ENCODE measurements at places on chromosomes 3 and 15.

- DNase-seq: no peak
These were observed 73.1 kb upstream of the SLC6A6 start for GRCh38 chr3:14329116-14329830.

DNA sequence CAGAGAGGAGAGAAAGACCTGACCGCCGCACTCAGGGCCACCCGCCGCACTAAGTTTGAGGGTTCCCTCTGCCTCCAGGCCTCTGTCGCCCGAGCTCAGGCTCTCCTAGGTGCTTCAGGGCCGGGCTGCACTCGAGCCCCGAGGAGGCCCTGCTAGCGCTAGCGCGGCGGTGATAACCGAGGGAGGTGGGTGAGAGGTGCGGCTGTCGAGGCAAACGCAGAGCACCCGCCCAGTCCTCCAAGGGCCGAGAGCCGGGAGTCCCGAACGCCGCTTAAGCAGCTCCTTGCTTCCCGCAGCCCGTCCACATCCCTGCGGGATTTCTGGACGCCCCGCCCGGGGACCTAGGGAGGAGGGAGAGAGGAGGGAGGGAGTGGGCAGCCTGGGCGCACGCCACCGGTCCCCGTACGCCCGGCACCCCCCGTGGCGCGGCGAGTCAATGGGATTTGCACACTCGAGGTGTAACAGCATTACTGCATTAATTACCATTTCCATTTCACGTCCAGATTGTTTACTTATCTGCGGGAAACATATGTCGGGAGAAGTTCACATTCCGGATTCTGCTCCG is 6.8 kb downstream of the SOX14 start:
- DNase-seq: no peak

DNA sequence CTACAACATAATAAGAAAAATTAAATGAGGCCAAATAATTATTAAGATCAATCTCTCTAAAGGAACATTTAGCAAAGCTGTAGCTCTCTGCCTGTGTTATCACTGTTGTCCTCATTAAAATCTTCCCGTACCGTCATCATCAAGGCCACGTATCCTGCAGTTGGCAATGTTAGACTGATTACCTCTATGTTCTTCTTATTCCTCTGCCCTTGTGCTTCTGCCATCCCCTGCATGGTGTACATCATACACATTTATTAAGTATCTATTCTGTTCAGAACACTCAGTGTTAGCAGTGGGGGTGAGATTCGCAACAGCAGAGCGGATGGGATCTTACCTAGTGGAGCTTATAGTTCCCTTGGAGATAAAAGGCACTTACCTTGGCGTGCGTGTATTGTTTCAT is 12.8 kb downstream of the TPRG1 start:
- DNase-seq: no peak

GRCh38 chr3:150433347-150433746 is 25.2 kb downstream of the TSC22D2 start:
- no peak for DNase-seq

- DNase-seq: no peak
These were observed 249.3 kb upstream of the THBS1 start for GRCh38 chr15:39331584-39331983.

- no peak for DNase-seq
These were observed 84.1 kb downstream of the SNRK start for GRCh38 chr3:43370293-43370980.

DNA sequence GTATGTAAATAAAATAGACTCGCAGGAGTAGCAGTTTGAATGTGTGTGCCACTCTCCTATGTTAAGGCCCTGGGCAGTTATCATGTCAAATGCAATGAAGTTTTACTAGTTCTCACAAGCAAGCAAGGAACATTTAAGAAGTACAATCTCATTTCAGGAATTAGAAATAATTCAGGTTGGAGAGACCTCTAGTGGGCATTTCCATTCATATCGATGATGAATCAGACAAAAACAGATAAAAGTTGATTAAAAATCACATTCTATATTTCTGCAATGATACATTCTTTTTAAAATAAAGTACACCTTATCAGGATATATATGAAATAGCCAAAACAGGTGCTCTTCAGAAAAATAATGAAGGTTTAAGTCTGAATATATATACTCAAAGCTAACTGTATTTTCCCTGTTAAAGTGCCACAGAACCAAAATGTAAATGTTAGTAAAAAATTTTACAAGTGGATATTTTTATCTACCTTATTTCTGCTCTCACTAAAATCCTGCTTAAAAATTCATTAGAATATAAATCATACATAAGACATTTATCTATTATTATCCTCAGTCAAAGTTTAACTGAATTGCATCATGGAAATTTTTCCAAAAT is 492.4 kb upstream of the FRG2C start:
- no peak for DNase-seq

DNA sequence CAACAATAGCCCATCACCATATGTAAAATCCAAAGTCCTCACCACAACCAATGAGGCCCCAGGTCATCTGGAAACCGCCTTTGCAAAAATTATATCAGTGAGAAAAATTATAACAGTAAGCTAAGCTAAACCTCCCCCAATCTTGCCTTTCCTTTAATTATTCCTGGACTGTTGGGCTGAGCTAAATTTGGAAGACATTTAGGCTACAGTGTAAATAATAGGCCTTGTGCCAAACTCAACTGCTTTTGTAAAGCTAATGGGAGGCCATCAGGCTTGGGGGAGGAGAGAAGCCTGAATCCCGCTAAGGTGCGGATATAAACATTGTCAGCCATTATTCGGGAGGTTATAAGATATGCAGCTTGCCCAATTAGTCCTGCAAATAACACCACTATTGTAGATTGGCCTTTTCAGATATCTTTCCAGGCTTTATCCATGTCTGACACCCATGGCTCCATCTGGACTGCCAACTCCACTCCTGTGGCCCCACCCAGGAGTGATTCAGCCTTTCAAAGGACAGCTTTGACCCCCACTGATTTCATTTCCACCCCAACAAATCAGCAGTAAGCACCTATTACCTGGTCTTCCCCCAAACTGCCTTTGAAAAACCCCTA is 53.0 kb upstream of the CA12 start:
- no peak for DNase-seq

DNA sequence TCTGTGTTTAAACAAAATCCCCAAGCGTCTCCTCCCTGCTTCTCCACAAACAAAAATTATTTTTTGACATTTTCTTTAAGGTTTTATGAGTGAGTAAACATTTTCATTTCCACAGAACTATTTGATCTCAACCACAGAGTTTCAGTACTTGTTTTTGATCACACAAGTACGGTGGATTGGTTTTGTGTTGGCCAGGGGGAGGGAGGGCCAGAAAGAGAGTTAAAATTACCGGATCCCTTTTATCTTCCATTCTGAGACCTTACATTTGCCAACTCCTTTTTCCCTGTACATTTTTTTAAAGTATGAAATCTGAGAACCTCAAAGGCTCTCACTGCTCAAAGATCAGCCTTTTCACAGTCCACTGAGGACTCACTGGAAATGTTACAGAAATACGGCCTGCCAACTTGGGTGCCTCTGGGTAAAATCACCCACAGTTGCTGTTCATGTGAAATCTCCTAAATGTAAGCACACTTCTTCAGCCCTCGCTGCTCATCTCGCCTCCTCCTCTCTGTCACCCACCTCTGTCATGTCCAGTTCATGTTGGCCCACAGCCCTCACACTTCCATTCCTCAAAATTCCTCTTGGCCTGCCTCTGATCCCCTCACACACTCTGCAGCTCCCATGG is 1.7 kb downstream of the HOMER2 start:
- no peak for DNase-seq

GRCh38 chr3:38327335-38328009 is 19.1 kb upstream of the XYLB start:
- no peak for DNase-seq

- DNase-seq: no peak
These were observed 56.9 kb downstream of the GRIP2 start for GRCh38 chr3:14483286-14483685.

DNA sequence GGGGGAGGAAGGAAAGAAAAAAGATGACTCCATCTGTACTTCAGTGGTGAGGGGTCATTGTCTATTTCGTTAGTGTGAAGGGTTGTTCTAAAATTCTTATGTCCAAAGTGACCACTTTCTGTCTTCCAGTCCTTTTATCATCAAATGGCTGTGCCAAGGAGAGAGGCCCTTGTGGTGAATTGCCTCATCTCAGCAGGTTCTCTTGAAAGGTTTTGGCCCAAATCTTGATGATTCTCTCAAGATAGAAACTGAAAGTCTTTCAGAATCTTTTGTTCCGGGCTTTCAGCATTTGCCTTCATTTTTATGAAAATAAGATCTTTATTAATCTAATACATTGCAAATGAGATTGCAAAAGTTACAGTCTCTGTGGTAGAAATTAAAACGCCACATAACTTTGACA is 575.8 kb downstream of the RSL24D1 start:
- DNase-seq: no peak

GRCh38 chr3:165895919-165896318 is 58.7 kb upstream of the BCHE start:
- no peak for DNase-seq

GRCh38 chr3:29214009-29214658 is 66.7 kb upstream of the RBMS3 start:
- DNase-seq: no peak

- DNase-seq: no peak
These were observed 123.4 kb downstream of the TLE3 start for GRCh38 chr15:69974321-69974720.

- DNase-seq: no peak
These were observed 101.0 kb downstream of the CBLB start for GRCh38 chr3:105767776-105768175.

GRCh38 chr15:38690719-38691332 is 126.2 kb upstream of the RASGRP1 start:
- peak; percentile 54 for DNase-seq

- no peak for DNase-seq
These were observed 321.4 kb upstream of the IL12A start for GRCh38 chr3:159667261-159667660.

DNA sequence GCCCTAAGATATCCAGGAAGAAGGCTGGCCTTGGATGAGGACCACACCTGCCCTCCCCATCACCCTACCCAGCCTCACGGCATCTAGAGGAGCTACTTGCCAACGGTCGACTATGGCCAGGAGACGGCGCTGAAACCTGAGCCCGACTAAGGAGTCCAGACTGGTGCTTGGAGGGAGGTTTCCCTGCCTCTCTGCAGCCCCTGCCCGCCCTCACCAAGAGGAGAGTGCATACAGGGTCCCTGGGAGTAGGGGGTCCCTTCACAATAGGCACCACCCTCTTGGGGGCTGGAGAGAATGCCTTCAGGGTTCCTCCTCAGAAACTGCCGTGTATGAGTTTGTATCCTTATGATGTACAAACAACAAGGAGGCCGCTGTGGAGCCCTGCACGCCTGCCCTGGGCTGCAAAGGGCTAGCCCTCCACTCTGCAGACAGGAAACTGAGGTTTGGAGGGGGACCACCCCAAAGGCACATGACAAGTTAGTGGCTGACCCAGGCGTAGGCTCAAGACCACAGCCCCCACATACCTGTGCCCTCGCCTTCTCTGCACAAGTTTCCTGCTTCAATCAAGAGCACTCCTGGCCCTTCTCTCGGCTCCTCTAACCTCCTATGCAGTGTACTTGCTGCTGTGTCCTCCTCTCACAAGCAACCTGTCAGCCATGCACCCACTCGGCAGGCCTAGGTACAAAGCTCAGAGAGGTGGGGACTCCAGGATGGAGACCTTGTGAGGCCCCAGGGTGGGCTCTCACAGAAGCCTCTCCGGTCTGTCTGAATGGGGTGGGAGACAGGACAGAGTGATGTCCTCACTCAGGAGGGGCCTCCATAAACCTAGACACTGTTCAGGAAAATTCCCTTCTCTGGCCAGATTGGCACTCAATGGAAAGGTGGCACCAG is 7.4 kb downstream of the KLF15 start:
- no peak for DNase-seq

DNA sequence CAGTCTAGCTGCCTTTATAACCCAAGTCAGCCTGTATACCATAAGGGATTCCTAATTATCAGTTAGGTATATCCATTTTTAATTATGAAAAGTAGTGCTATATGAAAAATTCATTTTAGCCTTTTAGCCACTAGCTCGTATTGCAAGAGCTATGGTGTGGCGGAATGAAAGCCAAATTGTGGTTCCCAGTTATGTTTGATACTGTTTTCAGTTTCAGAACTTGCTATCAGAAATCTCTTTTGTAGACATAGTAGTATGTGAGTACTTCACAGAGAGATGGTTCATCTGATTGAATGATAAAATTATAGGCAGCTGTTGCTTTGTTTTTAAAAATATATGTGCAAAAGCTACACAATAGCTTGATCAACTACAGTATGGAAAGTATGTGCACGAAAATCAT is 134.6 kb downstream of the SLC25A26 start:
- no peak for DNase-seq

- DNase-seq: no peak
These were observed 83.5 kb downstream of the IGF1R start for GRCh38 chr15:98731712-98732450.

- no peak for DNase-seq
These were observed 56.3 kb upstream of the ITGA11 start for GRCh38 chr15:68488290-68488689.

GRCh38 chr15:45919806-45920205 is 285.0 kb downstream of the SQOR start:
- DNase-seq: no peak

DNA sequence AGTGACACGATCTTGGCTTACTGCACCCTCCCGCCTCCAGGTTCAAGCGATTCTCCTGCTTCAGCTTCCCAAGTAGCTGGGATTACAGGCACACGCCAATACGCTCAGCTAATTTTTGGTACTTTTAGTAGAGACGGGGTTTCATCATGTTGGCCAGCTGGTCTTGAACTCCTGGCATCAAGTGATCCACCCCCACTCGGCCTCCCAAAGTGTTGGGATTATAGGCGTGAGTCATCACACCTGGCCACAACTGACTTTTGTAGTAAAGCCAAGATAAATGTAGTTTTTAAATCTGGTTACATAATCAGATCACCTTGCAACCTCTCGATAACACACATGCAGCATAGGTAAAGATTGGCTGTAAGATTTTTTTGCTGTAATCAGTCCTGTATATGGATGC is 657.5 kb upstream of the DPPA4 start:
- DNase-seq: no peak

DNA sequence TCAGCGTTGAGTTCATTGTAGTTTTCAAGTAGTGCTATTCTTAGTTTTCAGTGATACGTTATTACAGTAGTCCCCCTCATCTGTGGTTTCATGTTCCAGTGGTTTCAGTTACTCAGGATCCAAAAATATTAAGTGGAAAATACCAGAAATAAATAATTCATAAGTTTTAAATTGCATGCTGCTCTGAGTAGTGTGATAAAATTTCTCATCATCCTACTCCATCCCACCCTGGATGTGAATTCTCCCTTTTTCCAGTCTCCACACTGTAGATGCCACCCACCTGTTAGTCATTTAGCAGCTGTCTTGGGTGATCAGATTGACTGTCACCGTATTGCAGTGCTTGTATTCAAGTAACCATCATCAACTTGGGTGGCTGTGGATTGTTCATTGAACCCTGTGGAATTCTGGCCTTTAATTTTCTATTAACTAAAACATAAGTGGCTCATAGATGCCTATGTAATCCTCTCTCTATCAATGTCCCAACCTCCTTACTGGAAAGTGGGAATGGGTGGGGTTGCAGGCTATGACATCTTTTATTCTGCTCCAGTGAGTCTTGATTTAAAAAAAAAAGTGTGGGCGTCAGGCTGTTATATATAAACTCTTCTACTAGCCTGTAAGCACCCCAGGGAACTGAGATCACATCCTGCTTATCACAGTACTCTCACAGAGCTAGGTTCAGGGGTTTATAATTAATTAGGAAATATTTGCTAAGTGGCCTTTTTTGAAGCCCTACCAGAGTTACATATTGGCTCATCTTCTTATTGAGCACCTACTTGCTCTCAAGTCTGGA is 97.5 kb downstream of the CFAP20DC start:
- no peak for DNase-seq

- DNase-seq: no peak
These were observed 366.8 kb upstream of the UMPS start for GRCh38 chr3:124363476-124363875.

GRCh38 chr3:71511037-71511436 is 72.5 kb downstream of the FOXP1 start:
- DNase-seq: no peak

Data from stimulated activated CD8-positive, alpha-beta memory T cell treated with anti-CD3 and anti-CD28 coated beads, Interleukin-2, amount 100 ng/mL, for 1 hour (primary cell).